ENCODE measurements at places on chromosomes 3 and 15.

GRCh38 chr15:90915216-90915807 lies 12.2 kb downstream of the MAN2A2 start:
- DNase-seq: no peak

DNA sequence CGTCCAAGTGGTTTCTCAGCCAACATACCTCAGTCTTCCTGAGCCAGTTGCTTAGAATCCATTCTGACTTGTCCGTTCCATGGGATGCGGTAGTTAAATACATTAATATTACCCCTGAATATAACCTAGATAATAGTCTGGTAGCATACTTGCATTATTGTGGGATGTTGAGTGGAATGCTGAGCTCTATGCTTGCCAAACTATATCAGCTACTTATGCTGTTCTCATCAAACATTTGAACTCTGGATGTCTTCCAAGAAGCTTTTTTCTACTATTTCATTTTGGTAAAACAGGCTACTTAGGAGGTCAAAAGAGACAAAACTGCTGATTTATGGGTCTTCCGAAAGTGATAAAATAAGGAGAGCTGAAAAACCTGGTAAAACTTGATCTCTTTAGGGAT lies 429.5 kb downstream of the NAALADL2 start:
- no peak for DNase-seq

- peak; percentile 89 for DNase-seq
These were observed 156.5 kb upstream of the SLC2A2 start for GRCh38 chr3:171183042-171183441.

- no peak for DNase-seq
These were observed 45.2 kb upstream of the LMCD1 start for GRCh38 chr3:8456412-8456811.

GRCh38 chr15:88729581-88729980 lies 73.7 kb upstream of the ACAN start:
- no peak for DNase-seq

GRCh38 chr15:56871185-56871584 lies 47.3 kb upstream of the TCF12 start:
- DNase-seq: no peak

GRCh38 chr3:100761211-100761942 lies 52.1 kb downstream of the TFG start:
- peak; percentile 15 for DNase-seq

GRCh38 chr3:14430053-14430452 lies 27.6 kb downstream of the SLC6A6 start:
- DNase-seq: no peak

- DNase-seq: no peak
These were observed 3.1 kb downstream of the CIDEC start for GRCh38 chr3:9876991-9877390.

DNA sequence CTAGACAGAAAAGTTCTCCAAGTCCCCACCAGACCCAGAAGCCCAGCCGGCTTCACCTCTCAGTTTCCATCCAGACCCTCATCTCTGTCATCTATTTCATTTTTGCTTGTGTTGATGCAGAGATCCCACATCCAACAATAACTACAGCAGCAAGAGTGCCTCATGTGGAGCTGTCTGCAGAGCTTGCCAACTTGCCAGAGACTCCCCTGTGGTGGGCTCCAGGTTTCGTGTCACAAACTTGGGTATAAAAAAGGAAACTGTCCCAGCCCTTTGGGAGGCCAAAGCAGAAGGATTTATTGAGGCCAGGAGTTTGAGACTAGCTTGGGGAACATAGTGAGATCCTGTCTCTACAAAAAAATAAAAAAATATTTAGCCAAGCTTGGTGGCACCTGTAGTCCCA lies 182.4 kb upstream of the ATP10A start:
- no peak for DNase-seq

- DNase-seq: no peak
These were observed 5.6 kb upstream of the LRRC34 start for GRCh38 chr3:169818316-169818715.

- no peak for DNase-seq
These were observed 93.0 kb upstream of the EIF1B start for GRCh38 chr3:40216471-40216870.

DNA sequence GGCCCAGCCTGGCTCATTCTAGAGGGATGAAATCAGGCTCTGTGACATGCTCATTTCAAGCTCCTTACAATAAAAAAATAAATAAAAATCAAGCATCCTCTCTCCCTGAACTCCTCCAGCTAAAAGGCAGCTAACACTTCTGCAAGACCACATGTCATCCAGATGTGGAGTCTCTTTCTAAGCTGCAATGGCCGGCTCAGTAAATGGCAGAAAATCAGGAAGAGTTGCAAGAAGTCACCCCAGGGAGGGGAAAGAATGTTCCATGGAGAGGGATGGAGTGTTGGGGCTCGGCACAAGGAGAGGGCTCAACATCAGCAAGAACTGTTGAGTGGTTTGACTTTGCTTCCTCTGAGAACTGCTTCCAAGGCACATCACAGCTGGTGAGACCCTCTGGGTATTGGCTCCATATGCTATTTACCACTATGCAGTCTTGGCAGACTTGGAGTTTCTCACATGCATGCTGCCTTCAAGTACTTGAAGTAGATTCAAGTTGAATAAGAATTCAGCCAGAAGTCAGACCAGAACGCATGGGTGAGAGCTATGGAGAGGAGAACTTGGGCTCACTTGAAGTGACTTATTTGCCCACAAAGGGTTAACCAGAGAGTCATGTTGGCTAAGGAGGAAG lies 689.0 kb downstream of the NTRK3 start:
- no peak for DNase-seq

DNA sequence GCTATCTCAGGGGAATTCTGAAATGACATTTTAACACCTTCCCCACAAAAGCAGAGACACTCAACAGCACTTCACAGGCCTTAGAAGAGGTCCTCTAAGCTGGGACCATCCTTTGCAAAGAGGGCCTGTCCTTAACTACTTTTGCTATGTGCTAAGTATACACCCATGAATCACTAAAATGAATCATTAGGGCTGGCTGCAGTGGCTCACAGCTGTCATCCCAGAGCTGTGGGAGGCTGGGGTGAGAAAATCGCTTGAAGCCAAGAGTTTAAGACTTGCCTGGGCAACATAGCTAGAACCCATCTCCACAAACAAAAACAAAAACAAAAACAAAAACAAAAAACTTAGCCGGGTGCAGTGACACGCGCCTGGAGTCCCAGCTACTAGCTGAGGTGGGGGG lies 53.9 kb upstream of the MELTF start:
- no peak for DNase-seq

- DNase-seq: no peak
These were observed 43.6 kb upstream of the SRGAP3 start for GRCh38 chr3:9293076-9293475.

GRCh38 chr15:69823223-69823907 lies 274.4 kb downstream of the TLE3 start:
- peak; percentile 22 for DNase-seq

DNA sequence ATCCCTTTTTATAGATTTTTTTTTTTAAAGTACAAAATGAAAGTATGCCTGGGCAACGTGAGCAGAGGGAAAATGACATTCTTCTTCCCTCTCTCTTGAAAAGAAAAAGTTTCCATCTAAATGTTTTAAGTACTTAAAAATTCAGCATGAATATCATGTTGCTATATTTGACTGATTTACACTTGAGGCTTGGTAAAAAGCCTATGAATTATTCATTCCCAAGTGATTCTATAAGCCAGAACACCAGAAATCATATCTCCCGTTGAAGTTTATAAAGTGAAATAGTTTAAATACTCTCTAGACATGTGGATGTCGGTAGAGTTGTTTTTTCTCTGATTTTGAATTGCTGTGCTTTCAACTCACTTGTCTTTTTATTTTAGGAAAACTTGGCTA lies 276.2 kb upstream of the RARB start:
- DNase-seq: no peak

GRCh38 chr3:196918968-196919367 lies 23.4 kb downstream of the NCBP2 start:
- no peak for DNase-seq

DNA sequence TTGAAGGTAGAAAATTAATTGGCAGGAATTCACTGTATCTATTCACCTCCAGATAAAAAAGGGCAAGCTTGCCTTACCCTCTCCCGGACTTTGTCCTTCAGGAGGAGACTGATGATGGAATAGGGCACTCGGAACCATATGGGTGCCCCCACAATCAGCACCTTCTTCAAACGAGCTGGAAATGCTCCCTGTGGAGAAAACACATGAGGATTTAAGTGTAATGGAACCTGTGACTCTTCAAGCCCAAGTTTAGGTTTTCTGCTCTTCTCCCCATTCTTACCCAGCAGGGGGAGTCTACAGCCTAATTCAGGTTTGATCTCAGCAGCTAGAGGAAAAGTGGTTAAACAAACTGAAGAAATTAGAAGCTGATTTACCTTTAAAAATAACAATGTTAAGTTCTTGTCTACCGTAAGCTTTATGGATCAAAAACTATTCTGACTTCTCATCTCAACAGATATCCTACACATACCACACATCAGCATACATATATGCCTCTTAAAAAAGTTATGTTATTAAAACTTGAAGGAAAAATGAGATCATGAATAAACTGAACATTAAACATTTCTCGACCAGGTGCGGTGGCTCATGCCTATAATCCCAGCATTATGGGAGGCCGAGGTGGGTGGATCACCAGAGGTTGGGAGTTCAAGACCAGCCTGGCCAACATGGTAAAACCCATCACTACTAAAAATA lies 57.5 kb upstream of the SIN3A start:
- DNase-seq: peak; percentile 55

DNA sequence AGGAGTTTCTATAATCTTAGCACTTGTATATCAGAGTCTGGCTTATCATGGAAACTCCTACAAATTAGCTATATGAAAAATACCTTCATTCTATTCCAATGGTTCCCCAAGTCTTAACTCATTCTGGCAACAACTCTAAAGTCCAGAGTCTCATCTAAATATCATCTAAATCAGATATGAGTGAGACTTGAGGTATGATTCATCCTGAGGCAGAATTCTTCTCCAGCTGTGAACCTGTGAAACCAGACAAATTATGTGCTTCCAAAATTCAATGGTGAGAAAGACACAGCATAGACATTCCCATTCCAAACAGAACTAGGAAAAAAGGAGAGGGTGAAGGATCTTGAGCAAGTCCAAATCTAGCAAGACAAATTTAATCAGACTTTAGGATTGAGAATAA lies 138.8 kb downstream of the THRB start:
- DNase-seq: no peak

DNA sequence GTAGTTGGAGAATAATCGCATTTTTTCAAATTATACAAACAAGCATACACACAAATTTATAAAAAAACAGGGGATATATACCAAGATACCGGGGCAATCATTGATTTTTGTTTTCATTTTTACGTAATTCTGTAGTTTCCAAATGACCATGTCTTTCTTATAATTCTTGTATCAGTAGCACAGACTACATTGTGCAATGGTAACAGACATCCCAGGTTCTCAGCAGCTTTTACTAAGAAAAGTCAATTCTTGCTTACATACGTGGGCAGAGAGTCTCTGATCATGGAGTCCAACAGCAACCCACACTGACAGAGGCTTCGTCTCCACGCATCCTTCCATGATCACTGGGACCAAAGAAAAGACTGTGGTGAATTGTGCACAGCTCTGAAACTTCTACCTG lies 441.3 kb downstream of the TBL1XR1 start:
- DNase-seq: no peak

- no peak for DNase-seq
These were observed 86.3 kb upstream of the TCF12 start for GRCh38 chr15:56832125-56832524.

DNA sequence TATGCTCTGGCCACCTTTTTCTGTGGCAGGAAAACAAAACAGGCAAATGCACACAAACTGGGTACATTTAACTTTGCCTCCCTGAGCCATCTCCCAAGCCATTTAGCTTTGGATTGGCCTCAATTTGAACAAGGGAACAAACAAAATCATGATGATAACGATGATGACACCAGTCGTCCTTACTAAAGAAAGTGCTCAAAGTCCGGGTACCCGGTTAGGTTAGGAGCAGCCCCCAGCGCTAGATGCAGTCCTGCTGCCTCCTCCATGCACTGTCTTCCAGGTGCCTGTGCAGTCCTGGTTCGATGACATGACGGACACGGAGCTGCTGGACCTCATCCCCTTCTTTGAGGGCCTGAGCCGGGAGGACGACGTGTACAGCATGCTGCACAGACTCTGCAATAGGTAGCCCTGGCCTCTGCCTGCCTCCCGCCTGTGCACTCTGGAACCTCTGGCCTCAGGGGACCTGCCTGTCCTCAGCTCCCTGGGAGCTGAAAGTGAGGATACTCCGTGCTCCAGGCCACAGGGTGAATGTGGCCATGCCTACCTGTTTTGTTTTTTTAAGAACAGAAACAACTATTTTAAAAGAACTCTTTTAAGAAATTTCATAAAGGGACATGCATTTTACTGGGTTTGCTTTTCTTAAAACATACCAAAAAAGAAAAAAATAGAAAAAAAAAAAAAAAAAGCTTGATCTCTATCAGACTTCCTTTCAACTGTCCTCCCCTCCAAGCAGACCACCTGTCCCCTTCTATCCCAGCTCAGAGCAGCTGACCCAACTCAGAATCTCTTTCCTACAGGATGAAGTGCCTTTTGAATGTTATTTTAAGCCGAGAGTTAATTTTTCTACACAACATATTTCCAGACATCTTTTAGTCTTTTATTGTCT lies 9.9 kb upstream of the VILL start:
- no peak for DNase-seq

- no peak for DNase-seq
These were observed 68.0 kb upstream of the IQSEC1 start for GRCh38 chr3:13141183-13141582.

- DNase-seq: no peak
These were observed 11.4 kb upstream of the GPR171 start for GRCh38 chr3:151214459-151214858.

GRCh38 chr15:28878209-28878608 lies 7.6 kb upstream of the APBA2 start:
- DNase-seq: no peak

- no peak for DNase-seq
These were observed 137.5 kb downstream of the OPA1 start for GRCh38 chr3:193730511-193730910.

DNA sequence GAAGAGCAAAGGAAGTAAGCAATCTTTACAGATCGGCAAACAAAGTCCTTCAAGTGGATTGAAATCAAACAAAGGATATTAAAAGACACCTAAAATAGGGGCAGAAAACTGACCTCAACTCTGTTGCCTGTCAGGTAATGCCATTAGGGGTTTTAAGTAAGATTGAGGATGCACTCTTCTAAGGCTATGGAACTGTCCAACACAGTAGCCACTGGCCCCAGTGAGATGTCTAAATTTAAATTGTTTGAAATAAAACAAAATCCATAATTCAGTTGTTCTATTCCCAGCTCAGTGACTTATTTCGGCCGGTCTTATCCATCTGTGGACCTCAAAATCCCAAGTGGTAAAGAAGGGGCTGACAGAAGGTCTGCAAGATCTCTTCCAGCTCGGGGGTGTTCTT lies 49.5 kb upstream of the LMCD1 start:
- DNase-seq: no peak

- DNase-seq: no peak
These were observed 81.9 kb upstream of the ADPGK start for GRCh38 chr15:72865486-72865885.

DNA sequence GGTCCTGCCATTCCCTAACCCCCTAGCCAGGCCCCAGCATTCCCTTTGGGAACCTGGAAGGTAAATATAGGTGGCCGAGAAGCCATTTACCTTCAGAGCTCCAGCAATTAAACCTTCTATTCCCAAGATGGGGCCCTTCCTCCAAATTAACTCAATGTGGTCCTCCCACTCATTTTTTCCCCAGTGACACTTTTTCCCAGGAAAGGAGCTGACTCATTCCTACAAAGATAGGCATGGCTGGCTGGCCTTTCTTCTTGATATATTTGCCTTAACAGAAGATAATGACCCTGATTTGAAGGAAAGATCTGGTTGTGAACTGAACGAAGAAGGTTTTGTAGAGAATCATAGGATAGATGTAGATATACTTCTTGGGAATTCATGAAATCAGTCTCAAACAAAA lies 279.0 kb upstream of the VEPH1 start:
- DNase-seq: no peak

Measured in erythroblast (primary cell).